NCI-H1048 (cell line): ENCODE measurements at places on chromosomes 5 and 9.

DNA sequence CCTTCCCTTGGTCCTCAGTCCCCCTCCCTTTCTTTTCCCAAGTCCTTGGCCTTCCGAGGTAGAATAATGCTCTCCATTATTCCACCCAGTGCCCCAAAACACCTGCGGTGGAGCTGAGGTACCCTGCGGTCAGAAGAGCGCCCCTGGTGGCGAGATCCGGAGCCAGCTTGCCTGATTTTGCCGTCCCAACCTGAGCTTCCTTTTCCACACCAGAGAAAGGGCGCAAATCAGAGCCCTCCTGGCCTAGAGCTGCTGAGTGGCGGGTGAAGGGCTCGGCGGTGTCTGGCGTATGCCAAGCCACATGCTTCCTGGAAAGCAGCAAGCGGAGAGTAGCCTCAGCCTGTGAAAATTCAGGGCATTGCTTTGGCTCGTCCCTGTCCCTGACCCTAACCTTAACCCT lies 21.1 kb upstream of the CARTPT start:
- no peak for DNase-seq

DNA sequence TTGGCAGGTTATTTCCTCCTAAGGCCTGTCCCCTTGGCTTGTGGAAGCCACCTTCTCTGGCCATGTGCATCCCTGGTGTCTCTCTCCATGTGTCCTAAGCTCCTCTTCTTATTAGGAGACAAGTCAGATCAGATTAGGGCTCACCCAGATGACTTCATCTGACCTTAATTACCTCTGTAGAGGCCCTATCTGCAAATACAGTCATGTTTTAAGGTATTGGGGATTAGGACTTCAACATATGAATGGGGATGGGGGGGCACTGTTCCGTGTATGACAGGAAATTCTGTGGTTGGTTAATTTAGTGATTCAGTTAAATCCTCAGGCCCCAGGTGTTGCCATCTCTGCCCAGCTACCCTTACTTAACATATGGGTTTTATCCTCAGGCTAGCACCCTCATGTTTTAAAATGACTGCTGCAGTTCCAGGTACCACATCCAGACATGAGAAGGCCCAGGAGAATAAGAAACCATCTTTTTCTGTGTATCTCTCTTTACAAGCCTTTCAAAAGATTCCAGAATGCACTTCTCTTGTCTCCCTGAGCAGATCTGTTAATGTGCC lies 51.9 kb upstream of the RAI14 start:
- DNase-seq: no peak

- DNase-seq: no peak
Measured at GRCh38 chr5:178221282-178221681, 11.3 kb downstream of the PHYKPL start.

GRCh38 chr5:160438316-160439204 lies 16.9 kb downstream of the PTTG1 start:
- peak; percentile 6 for DNase-seq

- DNase-seq: no peak
Measured at GRCh38 chr9:120892748-120893610, 16.0 kb upstream of the PHF19 start.

DNA sequence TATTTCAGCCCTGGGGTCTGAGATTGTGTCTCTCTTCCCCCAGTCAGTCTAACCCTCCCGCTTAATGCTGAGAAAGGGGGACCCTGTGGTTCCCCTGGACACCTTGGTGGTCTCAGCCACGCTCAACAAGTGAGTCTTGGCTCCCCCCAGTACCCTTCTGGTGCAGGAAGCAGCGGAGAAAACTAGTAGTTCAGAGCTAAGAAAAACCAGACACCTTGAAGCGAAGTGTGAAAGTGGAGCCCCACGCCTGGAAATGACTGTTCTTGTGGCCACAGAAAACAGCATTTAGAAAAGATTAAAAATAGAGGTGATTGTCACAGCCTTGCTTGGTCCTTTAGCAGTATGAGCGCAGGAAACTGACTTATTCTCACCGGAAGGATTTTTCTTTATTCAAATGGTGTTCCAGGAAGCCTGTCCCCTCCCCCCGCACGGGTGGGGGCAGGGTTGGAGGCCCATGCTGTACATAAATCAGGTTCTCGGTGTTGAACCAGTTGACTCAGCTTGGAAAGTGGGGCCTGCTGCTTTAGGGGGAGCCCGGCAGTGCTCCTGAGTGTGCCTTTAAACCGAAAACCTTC lies 8.1 kb downstream of the ARPC5L start:
- no peak for DNase-seq

- no peak for DNase-seq
Measured at GRCh38 chr9:15268317-15268716, 38.7 kb downstream of the TTC39B start.

GRCh38 chr9:115596021-115596745 lies 478.2 kb upstream of the TNC start:
- DNase-seq: no peak

DNA sequence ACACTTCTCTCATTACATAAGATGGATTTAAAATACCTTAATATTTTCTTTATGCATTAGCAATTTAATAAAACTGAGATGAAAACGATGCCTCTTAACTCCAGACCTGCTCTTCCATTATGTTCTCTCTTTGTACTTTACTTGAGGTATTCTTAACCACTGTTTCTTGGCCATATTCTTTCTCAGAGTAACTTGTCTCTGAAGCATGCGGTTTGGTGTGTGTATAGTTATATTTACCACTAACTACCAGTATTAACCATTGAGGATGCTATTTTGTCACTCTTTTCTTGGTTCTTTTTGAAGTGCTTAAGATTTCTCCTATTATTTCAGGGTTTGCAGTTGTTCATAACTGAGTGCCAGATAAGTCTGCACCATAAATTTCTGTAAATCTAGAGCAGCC lies 17.9 kb downstream of the TMEM167A start:
- no peak for DNase-seq

DNA sequence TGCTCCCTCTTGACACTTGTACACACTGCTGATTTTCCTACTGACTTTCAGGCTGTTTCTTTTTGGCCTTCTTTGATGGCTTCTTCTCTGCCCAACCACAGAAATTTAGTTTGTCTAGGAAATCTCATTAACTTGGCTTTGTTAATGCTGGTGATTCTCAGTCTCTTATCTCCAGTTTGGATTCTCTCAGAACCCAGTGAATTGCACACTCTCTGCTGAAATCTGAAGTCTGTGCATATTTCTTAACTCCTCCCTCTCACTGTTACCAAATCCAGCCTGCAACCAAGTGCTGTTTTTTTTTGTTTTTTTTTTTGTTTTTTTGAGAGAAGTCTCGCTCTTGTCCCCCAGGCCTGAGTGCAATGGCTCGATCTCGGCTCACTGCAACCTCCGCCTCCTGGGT lies 117.2 kb downstream of the CDC42SE2 start:
- DNase-seq: no peak

- DNase-seq: no peak
Measured at GRCh38 chr5:135476615-135477581, 24.7 kb upstream of the TIFAB start.

DNA sequence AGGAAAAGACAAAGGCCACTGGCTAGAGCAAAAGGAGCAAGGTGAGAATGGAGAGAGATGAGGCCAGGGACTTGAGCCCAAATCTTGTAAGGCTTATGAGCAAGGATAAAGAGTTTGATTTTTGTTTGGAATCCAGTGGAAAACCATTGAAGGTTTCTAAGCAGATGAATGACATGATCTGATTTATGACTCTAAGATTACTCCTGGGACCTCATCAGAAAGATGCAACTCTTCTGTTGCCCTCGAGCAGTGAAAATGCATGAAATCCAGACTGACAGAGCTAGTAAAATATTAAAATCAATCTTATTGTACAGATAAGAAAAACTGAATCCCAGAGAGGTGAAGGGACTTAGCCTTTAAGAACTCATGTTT lies 677 bp downstream of the MFAP3 start:
- no peak for DNase-seq

GRCh38 chr9:137130176-137130755 lies 8.7 kb upstream of the GRIN1 start:
- no peak for DNase-seq

GRCh38 chr9:122325124-122325523 lies 45.7 kb upstream of the PTGS1 start:
- DNase-seq: no peak

GRCh38 chr5:43358726-43359125 lies 45.5 kb upstream of the HMGCS1 start:
- DNase-seq: no peak

DNA sequence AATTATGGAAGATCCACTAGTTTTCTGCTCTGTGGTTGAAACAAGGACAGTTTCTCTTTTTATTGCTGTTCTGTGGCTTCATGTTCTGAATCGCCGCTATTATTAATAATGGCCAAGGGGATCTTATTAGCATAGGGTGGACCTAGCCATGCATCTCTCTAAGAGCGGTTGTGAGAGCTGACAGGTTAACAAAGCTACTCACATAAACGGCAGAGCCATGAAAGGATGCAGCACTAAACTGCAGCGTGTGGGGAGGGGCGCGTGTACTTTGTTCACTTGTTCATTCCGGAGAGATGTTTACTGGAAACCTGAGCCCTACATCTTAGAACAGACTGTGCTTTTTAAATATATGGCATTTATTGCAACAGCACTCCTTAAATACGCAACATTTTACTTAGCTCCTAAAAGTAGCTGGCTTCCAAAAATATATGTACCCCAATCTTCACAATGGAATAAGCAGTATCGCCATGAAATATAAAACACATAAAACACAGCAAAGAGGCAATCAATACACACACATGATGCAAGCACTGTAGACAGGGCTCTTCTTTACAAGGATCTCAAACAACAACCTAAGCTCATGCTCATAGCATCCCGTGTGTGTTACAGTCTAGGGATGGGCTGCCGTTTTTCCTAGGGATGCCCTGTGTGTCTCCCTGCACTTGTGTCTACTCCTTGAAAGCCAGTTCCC lies 424.6 kb downstream of the MED10 start:
- no peak for DNase-seq

DNA sequence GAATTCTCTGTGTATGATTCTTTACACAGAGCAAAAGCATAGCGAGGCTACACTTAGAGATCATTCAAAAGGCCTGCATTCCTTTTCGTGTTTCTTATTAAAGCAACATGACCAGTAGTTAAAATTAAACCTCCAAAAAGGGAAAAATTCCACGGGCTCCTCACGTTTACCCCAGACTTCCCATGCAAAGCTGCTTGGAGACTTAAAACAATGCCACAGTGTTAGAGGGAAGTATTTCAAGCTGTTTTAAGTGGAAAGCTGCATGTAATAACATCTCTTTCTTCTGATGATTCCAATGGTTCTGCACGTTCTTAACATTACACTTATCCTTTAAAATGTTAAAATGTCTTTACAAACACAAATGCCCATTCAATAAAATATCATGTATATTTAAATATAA lies 405.2 kb downstream of the SEMA5A start:
- DNase-seq: no peak

GRCh38 chr9:9399982-9400381 lies 1212.8 kb downstream of the PTPRD start:
- no peak for DNase-seq
